Activated CD4-positive, CD25-positive, alpha-beta regulatory T cell (primary cell): ENCODE measurements at places on chromosomes 5 and 9.

DNA sequence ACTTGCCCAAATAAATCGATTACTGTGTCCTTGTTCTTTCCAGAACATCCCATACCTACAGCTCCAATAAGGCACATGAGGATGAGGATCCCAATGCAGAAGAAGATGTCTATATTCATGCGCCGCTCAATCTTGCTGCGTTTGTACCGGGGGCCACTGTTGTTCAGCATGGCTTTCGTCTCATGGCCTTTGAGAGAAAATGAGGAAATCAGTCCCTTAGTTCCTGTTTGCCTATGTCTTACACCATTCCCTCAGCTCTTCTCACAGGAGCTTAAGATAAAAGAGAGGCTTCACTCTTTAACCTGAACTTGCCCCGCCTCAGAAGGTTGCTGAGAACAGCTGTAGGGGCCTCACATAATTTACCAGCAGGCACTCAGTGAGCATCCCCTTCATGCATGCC lies 211.6 kb downstream of the ATP10B start:
- DNase-seq: no peak

GRCh38 chr5:59190746-59191145 lies 607.9 kb downstream of the RAB3C start:
- no peak for DNase-seq

- no peak for DNase-seq
Observed at GRCh38 chr5:180806351-180807011, 3.9 kb upstream of the MGAT1 start.

DNA sequence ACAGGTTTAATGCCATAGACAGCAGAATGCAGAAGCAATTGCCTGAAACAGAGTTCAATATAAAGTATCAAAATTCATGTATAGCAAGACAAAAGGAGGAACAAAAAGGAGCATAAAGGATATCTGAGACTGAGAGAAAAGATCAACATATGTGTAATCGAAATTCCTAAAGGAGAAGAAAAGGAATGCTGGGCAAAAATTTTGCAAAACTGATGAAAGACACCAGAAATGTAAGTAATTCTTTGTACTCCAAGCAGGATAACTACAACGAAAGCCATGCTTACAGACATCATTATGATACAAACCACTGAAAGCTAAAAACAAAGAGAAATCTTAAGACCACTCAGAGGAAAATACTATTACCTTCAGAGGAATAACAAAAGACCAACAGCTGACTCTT lies 72.8 kb upstream of the MTAP start:
- DNase-seq: no peak

DNA sequence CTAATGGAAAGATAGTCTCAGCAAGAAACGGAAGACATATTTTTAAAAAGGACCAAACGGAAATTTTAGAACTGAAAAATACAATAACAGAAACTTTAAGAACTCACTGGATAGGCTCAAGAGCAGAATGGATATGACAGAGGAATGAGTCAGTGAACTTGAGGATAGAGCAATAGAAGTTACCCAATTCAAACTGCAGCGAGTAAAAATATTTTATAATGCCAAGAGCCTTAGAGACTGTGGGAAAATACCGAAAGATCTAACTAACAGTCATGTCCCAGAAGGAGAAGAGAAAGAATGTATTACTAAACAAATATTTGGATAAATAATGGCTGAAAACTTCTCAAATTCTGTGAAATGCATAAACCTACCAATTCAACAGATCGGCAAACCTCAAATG lies 40.8 kb downstream of the ADAMTS2 start:
- no peak for DNase-seq

GRCh38 chr9:92064711-92065110 lies 50.5 kb downstream of the SPTLC1 start:
- DNase-seq: no peak
